ENCODE measurements at places on chromosomes 2 and 18.
A peak's percentile ranks its signal among the peaks of the same experiment; 100 is the strongest.

GRCh38 chr2:68251855-68252399 lies 405 bp downstream of the PPP3R1 start:
- peak; percentile 12 for DNase-seq

DNA sequence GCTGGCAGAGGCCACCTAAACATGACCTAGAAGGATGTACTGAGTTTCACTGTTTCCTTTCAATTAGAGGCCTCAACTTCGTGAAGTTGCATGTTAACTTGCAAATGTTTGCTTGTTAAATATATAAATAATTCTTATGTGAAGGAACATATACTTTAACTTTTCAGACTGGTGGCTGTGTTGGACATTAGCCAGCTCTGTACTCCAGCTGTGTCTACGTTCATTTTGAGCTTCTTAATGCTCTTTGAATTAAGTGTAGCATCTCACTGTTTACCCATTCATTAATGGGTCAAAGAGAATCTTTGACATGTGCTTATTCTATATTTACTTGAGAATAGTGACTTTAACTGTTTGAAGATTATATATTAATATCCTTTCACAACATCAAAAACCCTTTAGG lies 823.2 kb upstream of the ID2 start:
- DNase-seq: no peak

DNA sequence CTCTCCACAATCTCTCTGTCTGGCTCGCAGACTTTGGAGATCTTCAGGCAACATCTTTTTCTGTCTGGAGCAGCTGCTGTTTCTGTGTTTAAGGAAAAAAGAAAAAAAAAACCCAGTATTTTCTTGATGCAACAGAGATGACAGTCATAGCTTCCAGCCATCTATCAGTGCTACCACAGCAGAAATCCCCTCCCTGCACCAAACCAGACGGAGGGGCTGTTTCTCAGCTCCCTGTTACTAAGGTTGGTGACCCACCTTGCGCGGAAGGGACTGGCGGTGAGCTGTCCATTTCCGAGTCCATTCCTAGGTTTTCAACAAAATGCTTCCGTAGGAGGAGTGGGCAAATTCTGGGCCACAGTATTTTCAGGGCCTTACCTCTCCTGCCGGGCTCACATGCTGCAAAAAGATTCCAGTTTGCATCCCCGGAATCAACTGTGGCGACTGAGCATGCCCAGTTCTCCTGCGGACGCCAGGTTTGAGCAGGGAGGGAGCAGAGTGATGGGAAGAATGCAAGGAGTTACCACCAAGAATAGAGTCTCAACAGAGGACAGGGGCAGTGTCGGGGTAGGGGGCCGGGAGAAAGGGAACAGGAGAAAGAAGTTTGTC lies 1.2 kb downstream of the SLC4A10 start:
- DNase-seq: no peak

GRCh38 chr2:45610281-45611019 lies 617 bp downstream of the SRBD1 start:
- peak; percentile 5 for DNase-seq

- no peak for DNase-seq
Observed at GRCh38 chr2:148616662-148617061, 27.9 kb upstream of the EPC2 start.

DNA sequence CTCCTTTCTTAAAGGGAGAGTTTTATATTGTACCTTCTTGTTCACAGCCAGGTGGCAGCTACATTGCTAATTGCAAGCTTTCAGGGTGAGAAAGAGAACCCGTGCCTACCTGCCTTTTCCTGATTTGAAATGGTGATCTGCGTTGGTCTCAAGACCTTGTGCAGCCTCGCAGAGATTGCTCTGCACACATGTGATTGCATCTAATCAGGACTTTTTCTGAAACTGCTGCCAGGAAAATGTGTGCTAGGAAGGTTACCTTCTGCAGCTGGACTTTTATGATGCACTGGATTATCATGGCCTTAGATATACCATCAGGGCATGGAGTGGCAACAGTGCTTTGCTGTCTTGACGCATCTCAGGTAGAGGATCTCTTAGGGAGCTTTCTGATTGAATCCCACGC lies 45.1 kb downstream of the AGAP1 start:
- DNase-seq: no peak

DNA sequence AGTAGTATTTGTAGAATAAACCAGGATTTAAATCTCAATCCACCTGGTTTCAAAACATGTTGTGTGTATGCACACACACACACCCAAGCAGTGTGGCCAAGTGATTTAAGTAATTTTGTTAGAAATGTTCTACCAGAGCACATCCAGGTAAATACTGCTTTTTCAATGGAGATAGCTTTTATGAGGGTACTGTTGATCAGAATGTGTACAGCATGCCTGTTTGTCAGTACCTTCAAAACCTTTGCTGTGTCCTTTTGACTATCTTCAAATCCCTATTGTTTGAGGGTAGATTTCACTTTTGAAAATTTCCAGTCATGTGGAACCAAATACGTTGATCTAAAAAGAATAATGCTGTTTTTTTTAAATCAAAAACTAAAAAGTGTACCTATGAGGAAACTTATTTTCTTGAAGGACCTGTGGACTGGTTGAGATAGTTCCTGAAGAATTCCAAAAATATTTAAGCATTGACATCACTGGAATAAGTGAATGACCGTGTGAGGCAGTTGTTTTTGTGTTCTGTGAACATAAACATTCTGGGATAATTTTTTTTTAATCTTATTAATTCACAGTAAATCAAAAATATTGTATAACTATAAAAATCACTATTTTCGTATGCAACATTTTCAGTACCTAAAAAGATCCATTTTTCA lies 70.9 kb downstream of the PTRHD1 start:
- no peak for DNase-seq

- no peak for DNase-seq
Observed at GRCh38 chr2:195620501-195620900, 36.5 kb upstream of the SLC39A10 start.

- DNase-seq: peak; percentile 1
Observed at GRCh38 chr2:222861411-222862105, 722 bp downstream of the ACSL3 start.

DNA sequence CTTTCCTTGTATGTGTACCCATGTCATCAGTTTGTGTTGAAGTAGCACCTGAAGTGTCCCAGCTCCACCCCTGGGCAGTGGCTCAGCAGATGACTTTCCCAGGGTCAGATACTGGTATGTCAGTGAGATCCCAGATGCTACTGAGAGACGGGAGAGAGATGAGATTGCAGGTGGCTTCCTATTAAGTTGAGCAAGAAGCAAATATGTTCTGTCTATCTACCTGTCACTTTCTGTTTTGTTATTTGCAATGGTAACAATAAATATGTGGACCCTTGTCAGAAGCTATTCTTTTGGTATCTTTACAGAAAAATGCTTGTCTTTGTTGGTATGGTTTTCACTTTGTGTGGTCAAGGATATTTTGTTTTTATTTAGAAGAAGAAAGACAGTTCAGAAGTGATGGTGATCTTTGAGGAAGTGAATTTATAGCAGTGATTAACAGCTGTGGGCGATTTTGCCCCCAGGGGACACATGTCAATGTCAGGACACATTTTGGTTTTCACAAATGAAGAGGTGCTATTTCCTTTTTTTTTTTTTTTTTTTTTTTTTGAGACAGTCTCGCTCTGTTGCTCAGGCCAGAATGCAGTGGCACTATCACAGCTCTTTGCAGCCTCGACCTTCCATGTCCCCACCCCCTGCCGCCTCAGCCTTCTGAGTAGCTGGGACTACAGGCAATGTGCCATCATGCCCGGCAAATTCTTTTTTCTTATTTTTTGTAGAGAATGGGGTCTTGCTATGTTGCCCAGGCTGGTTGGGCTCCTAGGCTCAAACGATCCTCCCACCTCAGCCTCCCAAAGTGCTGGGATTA lies 21.4 kb downstream of the MGAT5 start:
- DNase-seq: no peak

DNA sequence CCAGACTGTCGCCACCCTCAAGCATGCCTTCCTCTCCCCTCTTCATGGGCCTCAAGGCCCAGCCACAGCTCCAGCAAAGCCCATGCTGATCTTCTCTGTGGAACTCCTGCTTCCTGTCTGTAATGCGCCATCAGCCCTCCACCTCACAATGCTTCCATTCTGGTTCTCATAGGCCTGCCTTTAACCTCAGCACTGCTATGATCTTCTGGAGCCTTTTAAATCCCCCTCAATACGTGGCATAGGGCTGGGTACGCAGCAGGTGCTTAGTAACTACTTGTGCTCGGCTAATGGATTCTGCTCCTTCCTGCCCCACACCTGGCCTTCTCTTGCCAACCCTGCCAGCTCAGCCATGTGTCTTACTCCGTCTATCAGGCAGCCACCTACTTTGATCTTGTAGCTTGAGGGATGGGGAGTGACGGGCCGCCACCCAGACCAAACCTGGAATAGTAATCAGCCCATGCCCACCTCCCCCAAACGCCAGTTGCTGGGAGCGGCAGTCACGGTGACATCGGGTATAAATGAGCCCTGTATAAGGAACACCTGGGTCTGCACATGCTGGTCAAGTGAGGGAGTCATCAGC lies 106.7 kb upstream of the MCFD2 start:
- no peak for DNase-seq

- DNase-seq: no peak
Observed at GRCh38 chr2:147569426-147569825, 275.4 kb upstream of the ACVR2A start.

DNA sequence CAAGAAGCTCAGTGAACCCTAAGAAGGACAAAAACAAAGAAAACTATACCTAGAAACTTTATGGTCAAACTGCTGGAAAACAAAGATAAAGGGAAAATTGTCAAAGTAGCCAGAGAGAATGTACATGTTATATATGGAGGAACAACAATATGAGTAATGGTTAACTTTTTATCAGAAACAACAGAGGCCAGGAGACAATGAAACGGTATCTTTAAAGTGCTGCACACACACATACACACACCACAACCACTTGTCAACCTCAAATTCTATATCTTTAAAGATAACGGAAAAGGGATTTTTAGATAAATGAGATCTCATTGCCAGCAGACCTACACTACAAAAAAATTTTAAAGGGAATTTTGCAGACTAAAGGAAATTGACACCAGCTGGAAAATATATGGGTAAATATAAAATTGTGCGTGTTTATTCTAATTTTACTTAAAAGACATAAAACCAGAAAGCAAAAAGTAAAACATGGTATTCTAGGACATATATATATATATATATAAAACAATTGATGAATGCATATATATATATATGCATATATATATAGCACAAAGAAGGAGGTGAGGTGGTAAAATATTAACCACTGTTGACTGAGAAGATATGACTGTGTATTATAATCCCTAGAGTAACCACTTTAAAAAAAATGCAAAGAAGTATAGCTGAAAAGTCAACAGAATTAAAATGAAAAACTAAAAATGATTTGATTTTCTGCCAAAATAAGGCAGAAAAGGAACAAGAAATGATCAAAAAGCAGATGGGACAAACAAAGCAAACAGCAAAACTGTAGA lies 172.0 kb downstream of the SRBD1 start:
- DNase-seq: no peak

DNA sequence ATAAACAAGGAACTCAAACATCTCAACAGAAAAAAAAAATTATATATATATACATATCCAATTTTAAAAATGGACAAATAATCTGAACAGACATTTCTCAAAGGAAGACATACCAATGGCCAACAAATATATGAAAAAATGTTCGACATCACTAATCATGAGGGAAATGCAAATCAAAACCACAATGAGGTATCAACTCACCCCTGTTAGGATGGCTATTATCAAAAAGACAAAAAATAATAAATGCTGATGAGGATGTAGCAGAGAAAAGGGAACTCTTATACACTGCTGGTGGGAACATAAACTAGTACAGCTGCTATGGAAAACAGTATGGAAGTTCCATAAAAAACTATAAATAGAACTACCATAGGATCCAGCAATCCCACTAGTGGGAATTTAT lies 46.1 kb downstream of the CLASP1 start:
- no peak for DNase-seq

GRCh38 chr2:226869371-226869770 lies 33.5 kb downstream of the RHBDD1 start:
- no peak for DNase-seq

GRCh38 chr2:10229462-10230099 lies 73.1 kb upstream of the HPCAL1 start:
- DNase-seq: no peak

- no peak for DNase-seq
Observed at GRCh38 chr2:42910645-42911405, 118.4 kb upstream of the HAAO start.

GRCh38 chr18:11818486-11819203 lies 32.6 kb upstream of the CHMP1B start:
- DNase-seq: no peak

DNA sequence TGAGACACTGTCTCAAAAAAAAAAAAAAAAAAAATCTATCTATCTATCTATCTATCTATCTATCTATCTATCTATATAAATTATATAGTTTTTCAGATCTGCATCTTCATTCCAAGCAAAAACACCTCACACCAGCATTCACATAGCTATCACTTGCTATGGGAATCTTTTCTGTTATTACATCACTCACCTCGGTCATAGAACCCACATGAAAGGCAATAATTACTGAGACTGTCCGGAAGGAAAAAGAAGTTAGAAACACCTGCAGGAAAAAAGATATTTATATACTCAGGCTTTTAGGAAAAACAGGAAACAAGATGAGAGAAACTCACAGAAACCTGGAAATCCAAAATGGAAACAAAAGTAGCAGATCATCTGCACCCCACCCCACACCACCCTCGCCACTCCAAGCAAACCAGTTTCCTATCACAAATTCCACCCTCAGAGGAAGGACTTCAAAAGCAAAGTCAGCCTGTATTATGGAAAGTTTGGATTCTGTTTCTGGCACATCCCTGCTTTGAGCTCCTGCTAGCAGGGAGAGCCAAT lies 21.9 kb upstream of the CCDC141 start:
- no peak for DNase-seq

DNA sequence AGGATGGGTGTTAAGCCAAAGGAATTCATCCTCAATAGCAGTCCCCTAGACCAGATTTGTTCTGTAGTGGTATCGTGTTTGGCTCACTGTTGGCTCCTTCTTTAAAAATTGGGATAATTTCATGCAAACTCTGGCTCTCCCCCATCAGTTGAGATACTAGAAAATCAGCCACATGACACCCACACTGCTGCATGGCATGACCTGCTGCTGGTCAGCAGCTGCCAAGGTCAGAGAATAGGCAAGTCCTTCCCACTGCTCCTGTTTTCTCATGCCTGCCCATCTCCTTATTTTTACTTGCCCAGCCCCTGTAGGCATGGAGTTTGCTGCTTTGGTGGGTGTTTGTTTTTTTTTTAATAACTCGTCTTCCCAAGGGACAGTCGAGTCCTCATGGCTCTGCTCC lies 1.0 kb upstream of the SNRNP200 start:
- DNase-seq: no peak

- no peak for DNase-seq
Observed at GRCh38 chr2:176391148-176391419, 121.8 kb downstream of the MTX2 start.

DNA sequence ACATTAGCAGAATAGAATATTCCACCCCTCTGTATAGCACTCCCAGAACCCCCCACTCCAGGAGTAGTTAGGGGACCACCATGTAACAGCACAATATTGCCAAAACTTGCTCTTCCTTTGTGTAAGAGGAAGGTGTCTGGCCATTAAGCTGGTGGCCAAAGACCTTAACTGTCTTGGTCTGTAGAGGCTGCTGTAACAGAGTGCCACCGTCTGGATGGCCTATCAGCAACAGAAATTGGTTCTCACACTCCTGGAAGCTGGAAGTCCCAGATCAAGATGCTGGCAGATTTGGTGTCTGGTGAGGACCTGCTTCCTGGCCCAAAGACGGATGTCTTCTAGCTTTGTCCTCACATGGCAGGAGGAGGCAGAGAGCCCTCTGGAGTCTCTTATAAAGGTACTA lies 61.6 kb upstream of the TGFA start:
- no peak for DNase-seq

GRCh38 chr18:35983147-35983546 lies 10.7 kb downstream of the RMP24 start:
- no peak for DNase-seq

Measured in stimulated activated CD8-positive, alpha-beta memory T cell treated with anti-CD3 and anti-CD28 coated beads, Interleukin-7, amount 100 ng/mL, for 1 hour (primary cell).